Epithelial cell of esophagus (primary cell): ENCODE measurements at places on chromosomes 5 and 9.

GRCh38 chr5:53037141-53037859 lies 48.1 kb downstream of the ITGA2 start:
- peak; percentile 95 for DNase-seq

- no peak for DNase-seq
Measured at GRCh38 chr9:21589344-21590056, 107.4 kb upstream of the IFNE start.

DNA sequence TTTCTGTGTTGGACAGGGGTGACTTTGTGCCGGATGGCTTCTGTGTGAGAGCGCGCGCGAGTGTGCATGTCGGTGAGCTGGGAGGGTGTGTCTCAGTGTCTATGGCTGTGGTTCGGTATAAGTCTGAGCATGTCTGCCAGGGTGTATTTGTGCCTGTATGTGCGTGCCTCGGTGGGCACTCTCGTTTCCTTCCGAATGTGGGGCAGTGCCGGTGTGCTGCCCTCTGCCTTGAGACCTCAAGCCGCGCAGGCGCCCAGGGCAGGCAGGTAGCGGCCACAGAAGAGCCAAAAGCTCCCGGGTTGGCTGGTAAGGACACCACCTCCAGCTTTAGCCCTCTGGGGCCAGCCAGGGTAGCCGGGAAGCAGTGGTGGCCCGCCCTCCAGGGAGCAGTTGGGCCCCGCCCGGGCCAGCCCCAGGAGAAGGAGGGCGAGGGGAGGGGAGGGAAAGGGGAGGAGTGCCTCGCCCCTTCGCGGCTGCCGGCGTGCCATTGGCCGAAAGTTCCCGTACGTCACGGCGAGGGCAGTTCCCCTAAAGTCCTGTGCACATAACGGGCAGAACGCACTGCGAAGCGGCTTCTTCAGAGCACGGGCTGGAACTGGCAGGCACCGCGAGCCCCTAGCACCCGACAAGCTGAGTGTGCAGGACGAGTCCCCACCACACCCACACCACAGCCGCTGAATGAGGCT lies at the start of gene ADRB2:
Gene ADRB2, plus strand, starts transcription at position 559 of the 686 bp plus-strand sequence. CDS start 221 bp downstream, outside the sequence.
- DNase-seq: peak; percentile 99

- no peak for DNase-seq
Measured at GRCh38 chr9:127457191-127457878, 6.0 kb downstream of the LRSAM1 start.

DNA sequence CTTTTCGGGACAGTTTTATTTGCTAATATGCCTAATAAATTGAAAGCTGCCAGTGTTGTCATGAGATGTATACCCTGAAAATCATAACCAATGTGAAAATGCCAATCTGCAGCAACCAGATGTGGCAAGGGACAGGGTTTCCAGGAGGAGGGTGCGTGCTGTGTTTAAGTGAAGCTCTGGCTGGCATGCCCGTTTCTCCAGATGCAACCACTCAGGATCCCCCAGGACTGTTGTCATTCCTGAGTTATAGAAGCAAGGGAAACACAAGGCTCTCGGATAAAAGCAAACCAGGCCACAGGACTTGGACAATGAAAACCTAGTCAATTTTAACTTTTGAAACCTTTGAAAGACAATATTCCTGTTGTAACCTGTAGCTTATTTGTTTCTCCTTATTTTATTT lies 360.2 kb downstream of the SLIT3 start:
- no peak for DNase-seq

GRCh38 chr9:98567540-98568233 lies 141.0 kb downstream of the GABBR2 start:
- DNase-seq: no peak

DNA sequence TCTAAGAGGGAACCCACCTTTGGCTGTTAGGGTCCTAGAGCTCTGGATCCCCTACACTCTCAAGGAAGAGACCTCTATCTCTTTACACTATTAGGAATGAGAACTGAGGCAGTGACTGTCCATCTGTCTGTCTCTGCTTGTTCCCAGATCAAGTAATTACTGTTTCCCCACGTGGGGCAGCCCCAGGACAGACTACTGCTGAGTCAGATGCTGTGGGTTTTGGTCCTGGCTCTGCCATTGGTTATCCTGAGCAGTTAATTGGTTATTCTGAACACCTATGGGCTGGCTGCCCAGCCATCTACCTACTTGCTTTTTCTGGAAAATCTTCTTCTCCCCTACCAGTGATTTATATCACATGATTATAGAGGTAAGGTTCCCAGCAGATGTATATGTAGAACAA lies 33.3 kb downstream of the FBXO10 start:
- DNase-seq: peak; percentile 75

- no peak for DNase-seq
Measured at GRCh38 chr5:86354664-86355063, 263.1 kb upstream of the COX7C start.

DNA sequence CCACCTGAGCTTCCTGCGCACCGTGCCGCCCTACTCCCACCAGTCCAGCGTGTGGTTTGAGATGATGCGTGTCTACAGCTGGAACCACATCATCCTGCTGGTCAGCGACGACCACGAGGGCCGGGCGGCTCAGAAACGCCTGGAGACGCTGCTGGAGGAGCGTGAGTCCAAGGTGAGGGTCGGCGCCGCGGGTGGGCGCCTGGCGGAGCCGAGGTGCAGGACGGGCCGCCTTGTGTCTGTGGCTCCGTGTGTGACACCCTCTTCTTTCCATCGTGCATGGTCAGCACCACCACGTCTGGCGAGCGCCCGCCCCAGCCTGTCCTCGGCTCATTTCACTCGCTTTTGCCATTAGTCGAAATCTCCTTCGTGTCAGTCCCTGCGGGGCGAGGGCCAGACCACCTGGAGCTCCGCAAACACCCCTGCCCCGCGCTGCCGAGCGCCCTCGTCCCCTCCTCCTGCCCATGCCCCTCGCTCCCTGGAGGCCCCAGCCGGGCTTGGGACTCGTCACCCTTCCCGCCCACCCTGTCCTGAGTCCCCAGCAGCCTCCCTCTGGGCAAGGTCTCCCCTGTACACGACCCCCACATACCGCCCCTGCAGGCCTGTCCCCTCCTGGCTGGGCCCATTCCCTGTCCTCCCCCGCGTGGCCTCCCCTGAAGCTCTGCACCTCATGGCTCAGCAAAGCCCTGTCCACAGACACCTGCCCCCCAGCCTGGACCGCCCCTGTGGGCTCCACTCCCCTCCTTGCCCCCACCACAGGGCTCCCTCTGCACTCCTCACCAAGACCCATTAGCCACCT lies 7.0 kb downstream of the GRIN1 start:
- no peak for DNase-seq

GRCh38 chr5:53543401-53543800 lies 17.0 kb upstream of the NDUFS4 start:
- DNase-seq: no peak

- no peak for DNase-seq
Measured at GRCh38 chr5:172751761-172752510, 19.1 kb downstream of the DUSP1 start.

DNA sequence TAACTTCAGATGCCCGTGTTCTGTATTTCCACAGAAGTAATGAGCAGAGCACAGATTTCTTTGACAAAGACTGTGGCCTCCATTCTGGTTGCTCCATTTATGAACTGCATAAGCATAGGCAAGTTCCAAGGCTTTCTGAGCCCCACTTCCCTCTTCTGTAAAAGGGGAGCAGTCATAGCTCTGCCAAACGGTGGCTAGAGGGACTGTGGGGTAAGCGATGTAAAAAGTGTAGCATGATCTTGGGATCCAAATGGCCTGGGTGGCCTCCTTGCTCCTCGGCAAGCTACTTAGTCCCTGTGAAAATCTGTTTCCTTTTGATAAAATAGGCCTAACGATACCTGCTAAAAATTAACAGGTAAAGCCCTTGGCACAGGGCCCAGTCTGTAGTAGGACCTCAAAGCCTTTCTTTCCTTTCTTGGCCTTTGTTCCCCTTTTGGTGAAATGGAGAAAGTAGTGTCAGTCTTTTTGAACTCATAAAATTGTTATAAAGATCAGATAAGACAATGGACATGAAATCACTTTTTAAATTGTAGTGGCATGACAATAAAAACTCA lies 646.6 kb downstream of the ACTL7B start:
- no peak for DNase-seq

DNA sequence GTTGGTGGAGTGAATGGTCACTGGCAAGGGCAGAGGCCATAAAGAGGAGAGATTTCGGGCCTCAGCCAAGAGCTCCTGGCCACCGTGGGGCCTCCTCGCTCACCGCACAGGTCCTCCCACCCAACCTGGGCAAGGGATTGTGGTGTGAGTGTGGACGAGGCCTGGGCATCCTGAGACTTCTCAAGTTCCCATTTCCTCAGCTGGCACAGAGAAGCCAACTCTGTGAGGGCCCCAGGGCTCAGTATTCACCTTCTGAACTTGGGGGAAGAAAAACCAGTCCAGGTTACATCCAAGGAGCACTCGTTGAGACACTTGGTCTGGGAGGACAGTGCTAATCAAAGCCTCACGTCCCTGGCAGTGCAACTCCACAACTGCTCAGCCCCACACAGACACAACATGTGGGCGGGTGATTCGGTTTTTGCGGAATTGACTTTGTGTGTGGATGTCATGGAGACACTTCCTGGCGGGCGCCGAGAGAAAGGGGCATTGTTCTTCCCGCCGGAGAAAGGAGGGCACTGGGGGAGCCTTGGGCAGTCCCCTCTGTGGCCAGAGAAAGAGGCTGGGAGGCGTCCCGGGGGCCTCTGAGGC lies 28.5 kb upstream of the NKD2 start:
- DNase-seq: no peak
